ENCODE measurements at places on chromosomes 1 and 21. TPM values are rescaled to one million over a fixed set of nuclear protein-coding genes. Genes with fewer than 3 reads are reported as not detected.

GRCh38 chr1:166947398-166948043 lies 27.8 kb downstream of the ILDR2 start:
- DNase-seq, result no peak

GRCh38 chr21:29737186-29737585 lies 202.6 kb downstream of the GRIK1 start:
- no peak for DNase-seq

DNA sequence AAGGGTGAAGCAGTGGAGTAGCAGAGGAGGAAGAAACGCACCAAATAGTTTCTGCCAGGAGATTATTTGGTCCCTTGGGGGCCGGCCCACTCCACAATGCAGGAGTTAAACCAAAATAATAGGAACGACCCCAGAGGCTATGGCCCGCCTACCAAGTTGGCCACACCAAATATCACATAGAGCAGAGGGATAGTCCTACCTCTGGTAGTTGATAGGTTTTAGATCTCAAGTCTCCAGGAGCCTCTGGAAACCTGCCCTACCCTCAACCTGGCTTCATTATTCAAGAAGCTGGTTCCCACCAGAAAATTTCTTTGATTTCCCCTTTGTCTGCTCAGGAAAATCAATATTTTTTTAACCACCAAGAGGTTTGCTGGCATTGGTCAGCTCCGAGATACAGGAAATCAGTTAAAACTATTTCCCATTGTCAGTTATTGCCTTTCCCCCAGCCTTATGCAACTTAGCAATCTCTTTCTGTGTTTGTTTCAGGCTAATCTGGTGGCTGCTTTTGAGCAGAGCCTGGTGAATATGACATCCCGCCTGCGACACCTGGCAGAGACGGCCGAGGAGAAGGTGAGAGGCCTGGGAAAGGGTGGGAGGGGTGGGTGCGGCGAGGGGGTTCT lies 35.5 kb upstream of the IPO9 start:
- no peak for DNase-seq

GRCh38 chr1:75625795-75626194 lies 14.9 kb upstream of the SLC44A5 start:
- no peak for DNase-seq

- DNase-seq, result no peak
Measured at GRCh38 chr21:40438616-40439015, 408.3 kb downstream of the DSCAM start.

DNA sequence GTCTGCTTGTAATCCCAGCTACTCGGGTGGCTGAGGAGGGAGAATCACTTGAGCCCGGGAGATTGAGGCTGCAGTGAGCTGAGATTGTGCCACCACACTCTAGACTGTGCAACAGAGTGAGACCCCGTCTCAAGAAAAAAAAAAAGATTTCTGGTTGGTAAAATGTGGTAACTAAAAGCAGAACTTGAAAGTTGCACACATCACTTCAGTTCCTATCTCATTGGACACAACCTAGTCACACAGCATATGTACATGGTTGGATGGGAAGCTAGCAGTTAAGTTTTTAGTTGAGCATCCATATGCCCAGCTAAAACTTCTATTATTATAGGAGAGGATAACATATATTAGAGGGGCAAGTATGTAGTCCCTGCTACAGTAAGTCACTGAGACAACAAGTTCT lies 22.1 kb downstream of the BCAS2 start:
- DNase-seq, result no peak

DNA sequence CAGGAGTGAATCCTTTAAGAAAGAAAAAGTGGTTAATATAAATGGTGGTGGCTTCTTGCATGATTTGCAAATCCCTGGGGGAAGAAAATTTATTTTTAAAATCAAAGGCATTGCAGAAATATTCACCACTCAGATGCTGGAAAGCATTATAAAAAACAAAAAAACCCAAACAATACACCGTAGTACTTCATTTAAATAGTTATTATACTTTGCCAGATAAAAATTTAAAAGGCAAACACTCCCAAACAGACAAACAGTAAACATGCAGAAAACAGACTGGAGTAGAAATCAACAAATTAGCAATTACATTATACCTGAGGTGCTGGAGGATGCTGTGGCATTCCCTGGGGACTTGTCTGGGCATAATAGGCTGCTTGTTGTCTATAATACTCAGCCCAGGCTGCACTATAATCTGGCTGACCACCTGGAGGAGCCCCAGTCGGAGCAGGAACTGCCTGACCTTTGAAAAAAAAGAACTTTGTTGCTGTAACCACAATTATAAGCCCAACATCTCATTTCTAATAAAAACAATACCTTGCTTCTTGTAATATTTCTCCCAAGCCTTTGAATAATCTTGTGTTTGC lies 29.9 kb downstream of the FUBP1 start:
- DNase-seq, result peak; percentile 81

DNA sequence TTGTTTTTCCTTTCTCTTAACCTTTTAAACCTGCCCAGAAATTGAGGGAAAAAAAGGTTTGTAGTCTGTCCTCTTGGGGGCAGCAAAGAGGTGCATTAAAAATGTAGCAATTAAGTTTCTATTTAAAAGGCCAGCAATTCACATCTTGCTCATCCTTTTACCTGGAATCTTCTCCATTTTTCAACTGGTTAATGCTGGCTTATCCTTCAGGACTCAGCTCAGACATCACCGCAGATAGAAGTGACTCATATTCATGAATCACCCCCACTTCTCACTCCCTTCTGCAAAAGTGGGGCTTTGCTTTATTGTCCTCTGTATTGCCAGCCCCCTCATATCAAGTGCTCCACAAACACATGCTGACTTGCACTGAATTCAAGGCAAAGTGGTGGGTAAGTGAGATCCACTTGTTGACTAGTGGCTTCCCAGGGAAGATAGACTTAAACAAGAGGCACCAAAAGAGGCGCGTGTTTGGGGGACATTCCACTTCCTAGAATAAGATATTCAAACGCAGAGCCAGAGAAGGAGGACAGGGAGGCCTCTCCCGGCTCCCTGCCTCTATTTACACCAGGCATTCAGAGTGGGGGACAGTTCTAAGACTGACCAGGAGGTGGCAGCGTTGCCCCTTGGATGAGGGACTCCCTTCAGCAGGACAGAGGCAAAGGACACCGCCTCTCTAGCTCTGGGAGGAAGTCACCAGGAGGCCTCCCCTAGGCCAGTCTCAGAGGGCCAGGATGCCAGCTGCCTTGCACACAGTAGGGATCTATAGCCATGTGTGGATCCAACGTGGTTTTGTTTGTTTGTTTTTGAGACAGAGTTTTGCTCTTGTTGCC lies 23.2 kb upstream of the ZNF648 start:
- peak; percentile 88 for DNase-seq

DNA sequence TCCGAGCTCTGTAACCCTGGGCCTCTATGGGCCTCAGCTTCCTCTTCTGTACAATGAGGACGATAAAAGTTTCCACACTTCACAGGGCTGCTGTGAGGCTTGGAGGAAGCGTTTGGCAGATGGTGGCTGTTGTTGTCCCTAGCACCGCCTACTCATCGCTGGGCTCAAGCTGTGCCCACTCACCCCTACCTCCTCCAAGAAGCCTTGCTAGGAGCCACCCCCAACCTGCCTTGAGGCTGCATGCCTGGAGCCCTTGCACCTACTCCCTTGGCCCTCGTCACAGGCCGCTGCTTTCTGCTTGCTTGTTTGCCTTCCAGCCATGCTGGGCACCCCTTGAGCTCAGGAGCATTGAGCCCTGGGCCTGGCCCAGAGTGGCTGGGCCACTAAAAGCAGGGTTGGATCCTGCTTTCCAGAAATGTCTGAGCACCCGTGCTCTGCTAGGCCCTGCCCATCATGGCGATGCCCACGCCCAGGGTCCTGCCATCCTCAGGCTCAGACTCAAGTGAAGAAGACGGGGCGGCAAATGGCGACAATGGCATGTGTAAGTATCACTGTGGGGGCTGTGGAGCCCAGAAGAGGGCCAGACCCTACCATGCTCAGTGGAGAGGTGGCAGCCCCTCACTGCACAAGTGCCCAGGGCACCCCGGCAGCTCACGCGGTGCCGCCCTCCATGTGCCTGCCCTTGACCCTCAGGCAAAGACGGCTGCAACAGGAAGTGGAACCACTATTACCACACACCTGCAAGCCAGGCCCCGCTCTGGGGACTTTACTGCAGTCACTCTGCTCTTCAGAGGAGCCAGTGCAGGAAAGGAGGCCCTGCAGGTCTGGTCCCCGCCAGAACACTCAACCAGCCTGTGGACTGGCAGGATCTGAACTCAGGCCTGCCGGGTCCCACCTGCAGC lies 9.5 kb downstream of the SH3BGRL3 start:
- no peak for DNase-seq

DNA sequence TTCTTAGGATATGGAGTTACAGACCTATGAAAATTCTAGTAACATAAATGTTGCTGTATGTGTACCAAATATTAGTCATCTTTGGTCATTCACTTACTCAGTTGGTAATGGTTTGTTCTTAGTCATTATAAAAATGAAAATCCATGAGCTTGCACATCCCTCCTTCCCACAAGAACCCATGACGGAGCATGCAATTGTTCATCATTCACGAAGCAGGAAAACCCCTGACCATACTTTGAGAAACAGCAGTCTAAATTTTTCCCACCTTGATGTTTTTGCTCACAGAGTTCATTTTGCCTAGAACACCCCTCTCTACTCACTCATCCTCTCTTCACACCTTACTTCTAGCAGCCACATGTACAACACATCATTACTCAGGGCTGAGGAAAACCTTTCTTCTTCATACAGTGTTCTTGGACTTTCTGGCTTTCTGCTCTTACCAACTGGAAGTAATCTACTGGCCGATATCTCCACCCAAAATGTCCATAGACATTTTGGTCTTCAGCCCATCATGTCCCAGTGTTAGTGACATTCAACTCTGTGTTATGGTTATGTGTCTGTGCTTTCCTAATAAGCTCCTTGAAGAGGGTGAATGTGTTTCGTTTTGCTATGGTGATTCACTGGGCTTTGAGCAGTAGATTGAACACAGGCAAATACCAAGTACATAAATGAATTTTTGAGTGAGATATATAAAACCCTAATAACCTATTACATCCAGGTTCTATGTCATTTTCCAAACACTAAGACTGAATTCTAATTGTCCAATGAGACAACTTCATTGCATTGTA lies 189.9 kb downstream of the ZC3H11B start:
- no peak for DNase-seq

DNA sequence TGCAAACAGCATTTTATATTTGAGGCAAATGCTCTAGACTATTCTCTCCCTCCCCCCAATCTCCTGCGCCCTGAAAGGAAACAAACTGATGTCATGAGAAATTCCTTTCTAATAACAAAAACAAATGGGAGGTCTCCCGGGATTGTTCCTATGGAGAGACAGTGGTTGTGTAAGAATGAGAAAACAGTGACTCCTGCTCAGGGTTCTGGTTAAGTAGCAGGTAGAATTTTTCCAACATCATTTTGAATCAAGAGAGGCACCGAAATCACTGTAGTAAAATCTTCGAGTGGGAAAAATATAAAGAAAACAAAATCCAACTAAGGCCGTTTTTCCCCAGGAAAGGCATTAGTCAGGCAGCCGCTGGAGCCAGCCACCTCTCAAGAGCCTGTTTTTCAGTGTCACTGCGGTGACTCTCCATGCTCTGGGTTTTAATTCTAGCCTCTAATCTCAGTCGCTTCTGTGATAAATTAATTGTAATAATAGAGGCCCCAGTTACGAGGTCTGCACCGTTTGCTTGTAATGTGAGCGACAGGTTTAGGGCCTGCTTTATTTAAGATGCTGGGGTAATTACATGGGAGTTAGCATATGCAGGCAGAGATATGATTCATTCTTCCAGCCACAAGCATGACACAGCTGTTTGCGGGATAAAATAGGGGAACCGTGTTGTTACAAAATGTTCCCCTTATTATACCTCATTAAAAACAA lies 80.3 kb downstream of the RNF220 start:
- no peak for DNase-seq

DNA sequence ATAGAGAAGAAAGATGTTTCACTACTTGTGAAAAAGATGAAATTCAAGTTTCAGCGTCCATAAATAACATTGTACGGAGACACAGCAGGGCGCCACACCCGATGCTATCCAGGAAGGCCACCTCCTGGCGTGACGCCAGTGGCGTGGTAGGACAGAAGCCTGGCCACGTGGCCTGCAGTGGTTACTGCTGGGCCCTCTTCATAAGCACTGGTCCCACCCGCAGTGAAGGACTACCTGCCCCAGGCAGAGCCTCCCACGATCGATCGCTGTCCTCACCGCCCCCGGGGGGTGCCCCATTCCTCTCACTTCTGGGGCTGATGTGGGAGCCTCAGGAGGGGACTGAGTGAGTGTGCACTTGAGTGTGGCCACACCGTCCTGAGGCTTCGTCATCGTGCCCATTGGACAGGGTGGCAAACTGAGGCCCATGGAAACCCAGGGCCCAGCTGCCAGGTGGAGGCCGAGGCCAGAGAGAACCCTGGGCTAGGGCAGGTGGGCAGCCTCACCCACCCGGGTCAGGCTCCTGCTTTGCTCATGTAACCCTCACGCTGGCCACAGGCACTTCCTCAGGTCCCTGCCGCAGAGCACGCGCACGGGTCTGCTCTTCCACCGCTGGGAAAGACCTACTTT lies 11.7 kb upstream of the HES5 start:
- DNase-seq, result no peak

DNA sequence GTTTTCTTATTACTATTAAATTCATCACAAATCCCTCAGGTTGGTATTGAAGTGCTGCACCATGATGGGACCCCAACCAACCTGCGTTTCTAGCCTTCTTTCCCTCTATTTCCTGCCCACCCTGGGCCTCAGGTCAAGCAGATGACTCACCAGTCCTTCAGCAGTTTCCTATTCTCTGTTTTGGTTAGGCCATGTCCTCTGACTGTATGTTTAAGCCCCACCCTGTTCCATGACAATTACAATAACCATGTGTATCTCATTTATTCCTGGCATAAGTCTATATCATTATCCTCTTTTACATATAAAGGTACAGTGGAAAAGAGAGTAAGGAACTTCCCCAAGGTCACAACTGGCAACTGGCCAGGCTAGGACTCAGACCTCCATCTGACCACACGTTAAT lies 5.3 kb upstream of the FAM78B start:
- no peak for DNase-seq

The ELAPOR1 gene
- total RNA-seq, result not detected

The SH2D5 gene
- total RNA-seq, result 3.7 TPM

The NRAS gene
- 70.4 TPM for total RNA-seq

The HDGF gene
- 189 TPM for total RNA-seq

The ARHGAP29 gene
- 4.0 TPM for total RNA-seq

The SMCP gene
- not detected for total RNA-seq

The LCE1C gene
- not detected for total RNA-seq

The OPTC gene
- total RNA-seq, result not detected

The TNFRSF25 gene
- total RNA-seq, result 0.96 TPM

The PRELP gene
- not detected for total RNA-seq

The NBPF3 gene
- total RNA-seq, result 6.2 TPM

The COA6 gene
- 102 TPM for total RNA-seq

Data from SK-MEL-5 (cell line).